Type B pancreatic cell (in vitro differentiated cells): ENCODE measurements at places on chromosomes 16 and 17.

GRCh38 chr16:14640538-14640937 lies 7.8 kb downstream of the BFAR start:
- DNase-seq: no peak

DNA sequence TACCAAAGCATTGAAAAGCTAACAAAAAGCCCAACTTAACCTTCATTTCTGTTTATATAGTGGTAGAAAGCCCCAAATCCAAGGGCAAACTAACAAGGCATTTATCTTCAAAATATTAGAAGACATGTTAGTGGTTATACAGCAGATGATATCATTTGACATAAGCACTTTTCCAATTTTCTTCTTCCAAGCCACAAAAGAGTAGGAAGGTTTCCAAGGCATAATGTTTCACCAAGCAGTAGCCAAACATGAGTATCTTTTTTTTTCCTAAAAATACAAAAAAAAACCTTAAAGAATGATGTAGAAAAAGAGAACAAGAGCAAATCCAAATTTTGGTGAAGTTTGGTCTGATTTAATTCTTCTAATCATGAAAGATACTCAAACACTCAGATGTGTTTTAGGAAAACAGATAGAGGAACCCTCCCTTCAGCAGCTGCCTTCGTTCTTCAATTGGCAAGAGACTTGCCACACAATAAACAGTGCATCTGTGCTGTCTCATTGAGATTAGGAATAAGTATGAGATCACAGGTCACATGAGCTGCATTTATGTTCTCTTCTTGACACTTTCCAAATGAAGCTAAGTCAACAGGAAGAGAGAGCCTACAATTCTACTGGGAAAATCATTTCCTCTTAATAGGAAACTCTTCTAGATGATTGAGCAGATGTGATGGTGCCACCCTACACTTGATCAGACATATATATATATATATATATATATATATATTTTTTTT lies 106.7 kb downstream of the TTC19 start:
- DNase-seq: no peak

GRCh38 chr17:56883616-56884015 lies 30.2 kb downstream of the TRIM25 start:
- no peak for DNase-seq

- DNase-seq: no peak
These were observed 100.8 kb upstream of the CORO6 start for GRCh38 chr17:29723278-29724047.

GRCh38 chr17:40072040-40072734 lies 9.4 kb downstream of the THRA start:
- DNase-seq: no peak

DNA sequence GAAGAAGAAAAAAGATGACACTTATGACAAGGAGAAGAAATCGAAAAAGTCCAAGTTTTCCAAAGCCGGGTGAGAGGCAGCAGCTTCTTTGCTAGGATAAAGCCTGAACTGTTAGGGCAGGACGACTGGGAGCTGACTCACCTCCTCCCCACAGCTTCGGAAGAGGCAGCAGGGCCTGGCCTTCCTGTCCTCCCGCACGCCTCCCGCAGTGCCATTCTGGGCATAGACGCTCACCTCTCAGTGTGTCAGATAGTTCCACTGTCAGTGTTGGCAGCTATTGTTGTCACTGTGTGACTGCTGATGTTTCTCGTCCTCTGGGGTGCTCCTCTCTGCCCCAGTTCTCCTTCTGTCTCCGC lies 12.6 kb downstream of the UBN1 start:
- DNase-seq: no peak

DNA sequence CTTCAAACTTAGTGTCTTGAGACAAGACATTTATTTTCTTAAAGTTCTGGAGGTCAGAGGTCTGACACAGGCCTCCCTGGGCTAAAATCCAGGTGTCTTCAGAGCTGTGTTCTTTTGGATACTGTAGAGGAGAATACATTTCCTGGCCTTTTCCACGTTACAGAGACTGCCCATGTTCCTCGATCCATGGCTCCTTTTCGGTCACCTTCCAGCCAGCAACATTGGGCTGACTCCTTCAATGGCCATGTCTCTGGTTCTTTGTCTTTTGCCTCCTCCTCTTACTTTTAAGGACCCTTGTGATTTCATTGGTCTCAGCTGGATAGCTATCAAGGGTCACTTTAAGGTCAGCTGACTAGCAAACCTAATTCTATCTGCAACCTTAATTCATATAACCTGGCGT lies 212.4 kb downstream of the WWOX start:
- no peak for DNase-seq

GRCh38 chr16:50489182-50489581 lies 59.0 kb upstream of the NKD1 start:
- DNase-seq: peak; percentile 27
